ENCODE measurements at places on chromosomes 5 and 9.

DNA sequence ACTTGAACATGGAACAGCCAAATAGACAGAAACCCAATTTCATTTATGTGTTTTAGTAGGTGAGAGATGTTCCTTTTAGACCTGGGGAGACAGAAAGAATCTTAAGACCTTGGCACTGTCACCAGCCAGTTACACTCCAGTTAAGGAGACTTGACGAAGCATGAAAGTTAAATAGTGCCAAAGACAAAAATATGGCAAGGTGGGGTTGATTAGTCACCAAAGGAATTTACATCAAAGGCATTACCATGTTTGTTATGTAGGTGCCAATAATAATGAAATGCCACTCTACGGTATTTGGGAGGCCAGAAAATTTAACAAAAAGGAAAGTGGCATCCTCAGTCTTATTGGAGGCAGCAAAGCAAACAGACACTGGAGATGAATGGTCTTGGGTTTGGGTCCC lies 9.2 kb upstream of the IL12B start:
- DNase-seq = no peak

DNA sequence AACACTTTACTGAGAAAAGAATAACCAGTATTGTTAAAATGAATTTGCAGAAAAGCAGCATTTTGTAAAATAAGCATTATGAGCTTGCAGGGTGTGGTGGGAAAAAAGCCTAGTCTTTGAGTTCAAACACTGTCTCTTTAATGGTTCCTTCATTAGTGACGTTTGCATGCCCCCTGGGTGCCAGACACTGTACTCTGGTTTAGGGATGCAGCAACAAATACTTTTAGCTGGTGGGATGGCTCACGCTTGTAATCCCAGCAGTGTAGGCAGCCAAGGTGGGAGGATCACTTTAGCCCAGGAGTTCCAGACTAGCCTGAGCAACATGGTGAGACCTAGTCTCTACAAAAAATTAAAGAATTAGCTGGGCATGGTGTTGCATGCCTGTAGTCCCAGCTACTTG lies 62.3 kb downstream of the MAST4 start:
- DNase-seq = no peak

DNA sequence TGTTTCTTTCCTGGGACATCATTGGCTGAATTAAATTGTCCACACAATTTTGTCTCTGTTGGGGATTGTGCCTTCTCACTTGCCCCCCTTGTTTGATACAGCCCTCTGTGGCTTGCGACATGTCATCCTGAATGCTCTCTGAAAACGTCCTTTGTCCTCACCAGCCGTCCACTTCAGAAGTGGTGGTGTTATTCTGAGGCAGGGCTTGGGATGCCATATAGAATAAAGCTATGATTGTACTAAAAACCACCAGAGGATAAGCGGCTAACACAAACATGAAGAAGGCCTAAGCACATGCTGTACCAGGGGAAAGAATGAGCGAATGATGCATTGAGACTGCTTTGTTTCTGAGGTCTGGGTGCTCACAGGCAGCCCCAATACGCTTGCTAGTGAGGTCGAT lies 3.5 kb upstream of the SNX30 start:
- no peak for DNase-seq

- DNase-seq = no peak
Observed at GRCh38 chr9:110648696-110649095, 19.9 kb upstream of the MUSK start.

DNA sequence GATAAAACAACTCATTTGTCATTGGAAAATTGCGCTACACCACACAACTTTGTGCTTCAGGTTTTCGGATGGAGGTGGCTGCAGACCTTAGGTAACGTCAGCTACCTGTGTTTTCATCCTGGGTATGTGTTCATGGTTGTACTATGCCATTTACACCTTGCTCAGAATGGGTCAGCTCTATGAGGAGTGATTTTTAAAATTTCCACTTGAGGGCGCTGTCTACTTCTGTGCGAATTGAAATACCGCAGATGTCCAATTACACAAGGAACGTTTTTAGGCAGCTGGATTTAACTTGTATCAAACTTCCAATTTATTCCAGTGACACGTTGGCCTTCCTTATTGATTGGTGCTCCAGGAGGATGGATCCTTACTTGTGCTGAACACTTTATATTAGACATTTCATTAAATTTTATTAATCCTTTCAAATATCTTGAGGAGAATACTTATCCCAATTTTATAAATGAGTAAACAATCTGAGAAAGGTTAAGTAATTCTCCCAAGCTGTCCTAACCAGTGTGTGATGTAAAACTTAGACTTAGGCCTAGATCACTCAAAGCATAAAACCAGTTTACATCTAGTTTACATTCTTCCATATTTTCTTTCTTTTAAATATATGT lies 23.4 kb downstream of the DMRTA1 start:
- no peak for DNase-seq

All from NCI-H510A treated with DMSO at 0.1 percent for 48 hours (cell line).